AG08395 (cell line): ENCODE measurements at places on chromosomes 2 and 18.

GRCh38 chr2:9004338-9005204 lies 1.1 kb upstream of the MBOAT2 start:
- no peak for DNase-seq

GRCh38 chr2:81767187-81767912 lies 1462.8 kb upstream of the LRRTM1 start:
- DNase-seq = peak; percentile 14

GRCh38 chr2:204850581-204850980 lies 305.3 kb downstream of the PARD3B start:
- no peak for DNase-seq

DNA sequence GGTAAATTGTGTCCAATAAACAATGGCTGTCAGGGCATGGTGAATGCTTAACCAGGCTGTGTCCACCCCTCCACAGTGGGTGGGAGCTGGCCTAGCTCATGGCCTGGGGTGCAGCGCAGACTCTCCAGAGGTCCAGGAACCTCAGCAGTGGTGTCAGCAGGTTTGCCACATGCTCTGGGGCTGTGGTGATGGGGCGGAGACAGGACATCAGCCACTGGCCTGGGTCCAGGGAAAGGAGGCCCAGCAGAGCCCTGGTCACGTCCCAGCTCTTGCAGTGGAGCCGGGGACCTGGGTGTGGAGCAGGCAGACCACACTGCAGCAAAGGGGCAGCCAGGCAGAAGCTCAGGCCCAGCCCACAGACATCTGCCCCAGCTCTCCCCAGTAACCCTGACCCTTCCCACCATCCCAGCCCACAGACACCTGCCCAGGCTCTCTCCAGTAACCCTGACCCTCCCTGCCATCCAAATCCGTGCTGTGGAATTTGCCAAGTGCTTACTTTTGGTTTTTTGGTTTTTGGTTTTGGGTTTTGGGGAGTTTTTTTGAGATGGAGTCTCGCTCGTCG lies 13.8 kb upstream of the KIF1A start:
- no peak for DNase-seq

DNA sequence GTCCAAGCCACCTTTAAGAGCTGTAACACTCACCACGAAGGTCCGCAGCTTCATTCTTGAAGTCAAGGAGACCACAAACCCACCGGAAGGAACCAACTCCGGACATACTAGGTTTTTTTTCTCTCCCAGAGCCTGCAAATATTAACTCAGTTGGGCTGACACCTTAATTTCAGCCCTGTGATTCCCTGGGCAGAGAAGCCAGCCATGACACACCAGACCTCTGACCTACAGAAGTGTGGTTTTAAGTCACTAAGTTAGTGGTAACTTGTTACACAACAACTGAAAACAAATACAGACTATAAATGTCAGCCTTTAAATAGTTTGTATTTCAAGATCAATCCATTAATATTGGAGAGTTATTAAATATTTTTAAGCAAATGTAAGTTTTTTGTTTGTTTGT lies 855.1 kb downstream of the TMEM182 start:
- DNase-seq = no peak

- no peak for DNase-seq
Observed at GRCh38 chr18:45658756-45659155, 43.5 kb downstream of the SLC14A2 start.

DNA sequence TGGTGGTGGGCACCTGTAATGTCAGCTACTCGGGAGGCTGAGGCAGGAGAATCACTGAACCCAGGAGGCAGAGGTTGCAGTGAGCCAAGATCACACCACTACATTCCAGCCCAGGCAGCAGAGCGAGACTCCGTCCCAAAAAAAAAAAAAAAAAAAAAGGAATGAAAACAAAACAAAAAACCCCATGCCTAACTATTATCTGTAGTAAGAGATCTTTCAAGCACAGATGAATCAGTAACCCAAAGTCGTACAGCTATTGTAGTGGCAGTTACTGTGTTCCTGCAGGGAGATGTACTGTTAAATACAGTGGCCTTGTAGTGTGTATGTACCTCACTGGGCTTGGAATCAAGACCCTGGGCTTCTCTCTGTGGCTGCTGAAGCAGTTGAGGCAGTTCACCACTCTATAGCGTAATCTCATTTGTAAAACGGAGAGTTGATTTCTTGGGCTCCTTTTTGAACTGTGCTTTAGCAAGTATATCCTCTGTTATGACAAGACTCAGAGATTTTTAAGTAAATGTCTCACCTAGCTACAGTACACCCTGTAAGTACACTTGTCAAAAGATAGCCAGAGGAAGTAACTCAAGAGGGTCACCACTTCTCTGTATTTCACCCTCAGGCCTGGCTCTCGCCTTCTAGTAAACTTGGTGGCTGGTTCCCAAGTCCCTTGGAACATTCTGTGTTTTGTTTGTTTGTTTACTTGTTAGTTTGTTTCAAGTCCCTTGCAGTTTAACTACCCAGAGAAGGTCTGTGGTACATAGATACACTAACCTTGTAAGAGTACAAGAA lies 109.6 kb upstream of the FOSL2 start:
- no peak for DNase-seq

- no peak for DNase-seq
Observed at GRCh38 chr2:29014811-29015421, 33.8 kb downstream of the TOGARAM2 start.

DNA sequence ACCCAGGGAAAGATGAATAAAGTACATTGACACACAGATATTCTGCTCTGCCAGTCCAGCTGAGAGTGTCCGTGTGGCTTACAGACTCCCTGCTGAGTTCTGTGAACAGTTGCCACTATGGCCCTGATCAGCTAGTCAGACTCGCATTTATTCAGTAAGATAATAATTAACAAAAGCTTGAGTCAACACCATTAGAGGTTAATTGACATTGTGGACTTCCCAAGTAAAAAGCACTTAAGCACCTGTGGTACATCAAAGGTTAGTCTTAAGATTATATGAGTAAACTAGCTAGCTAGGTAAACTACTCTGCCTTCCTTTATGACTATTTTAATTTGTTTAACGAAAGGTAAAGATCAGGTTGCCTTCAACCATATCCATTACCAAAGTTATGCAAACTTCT lies 33.7 kb downstream of the ANKRD30B start:
- DNase-seq = no peak

GRCh38 chr2:191376981-191377629 lies 131.9 kb downstream of the MYO1B start:
- peak; percentile 88 for DNase-seq

DNA sequence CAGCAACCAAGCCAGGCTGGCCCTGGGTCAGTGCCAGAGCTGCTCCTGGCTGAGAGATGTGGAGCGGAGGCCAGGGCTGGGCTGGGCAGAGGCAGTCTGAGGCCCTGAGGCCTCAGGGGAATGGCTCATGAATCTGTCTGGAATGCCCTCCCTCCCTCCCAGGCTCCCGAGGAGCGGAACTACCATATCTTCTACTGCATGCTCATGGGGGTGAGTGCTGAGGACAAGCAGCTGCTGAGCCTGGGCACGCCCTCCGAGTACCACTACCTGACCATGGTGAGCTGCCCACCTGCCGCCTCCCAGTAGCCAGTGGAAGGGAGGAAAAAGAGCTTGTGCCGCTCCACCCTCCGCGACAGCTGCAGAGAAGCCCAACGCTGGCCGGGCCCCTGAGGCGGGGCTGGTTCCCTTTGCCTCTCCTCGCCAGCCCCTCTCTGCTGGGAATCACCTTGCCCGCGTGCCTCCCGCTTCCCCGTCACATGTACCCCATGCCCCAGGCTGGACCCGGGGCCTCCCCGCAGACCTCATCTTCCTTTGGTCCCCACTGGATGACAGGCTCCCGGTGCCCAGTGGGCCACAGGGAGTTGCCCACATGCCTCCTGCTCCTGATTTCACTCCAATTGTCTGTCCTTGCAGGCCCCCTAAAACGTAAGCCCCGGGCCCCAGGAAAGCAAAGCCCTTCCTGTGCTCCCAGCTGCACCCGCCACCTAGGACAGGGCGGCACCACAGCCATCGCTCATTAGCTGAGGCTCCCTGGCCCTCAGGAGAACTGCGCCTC lies 41.1 kb downstream of the MYO7B start:
- peak; percentile 96 for DNase-seq

- peak; percentile 29 for DNase-seq
Observed at GRCh38 chr2:54629914-54630857, 93.3 kb upstream of the EML6 start.

- DNase-seq = no peak
Observed at GRCh38 chr2:108937367-108938017, 51.5 kb downstream of the EDAR start.

- no peak for DNase-seq
Observed at GRCh38 chr2:191231995-191232394, 13.2 kb upstream of the MYO1B start.

GRCh38 chr2:191539068-191539467 lies 138.9 kb upstream of the NABP1 start:
- DNase-seq = peak; percentile 53
